ENCODE measurements at places on chromosomes 12 and 14. TPM values are rescaled to one million over a fixed set of nuclear protein-coding genes. Genes with fewer than 3 reads are reported as not detected.

DNA sequence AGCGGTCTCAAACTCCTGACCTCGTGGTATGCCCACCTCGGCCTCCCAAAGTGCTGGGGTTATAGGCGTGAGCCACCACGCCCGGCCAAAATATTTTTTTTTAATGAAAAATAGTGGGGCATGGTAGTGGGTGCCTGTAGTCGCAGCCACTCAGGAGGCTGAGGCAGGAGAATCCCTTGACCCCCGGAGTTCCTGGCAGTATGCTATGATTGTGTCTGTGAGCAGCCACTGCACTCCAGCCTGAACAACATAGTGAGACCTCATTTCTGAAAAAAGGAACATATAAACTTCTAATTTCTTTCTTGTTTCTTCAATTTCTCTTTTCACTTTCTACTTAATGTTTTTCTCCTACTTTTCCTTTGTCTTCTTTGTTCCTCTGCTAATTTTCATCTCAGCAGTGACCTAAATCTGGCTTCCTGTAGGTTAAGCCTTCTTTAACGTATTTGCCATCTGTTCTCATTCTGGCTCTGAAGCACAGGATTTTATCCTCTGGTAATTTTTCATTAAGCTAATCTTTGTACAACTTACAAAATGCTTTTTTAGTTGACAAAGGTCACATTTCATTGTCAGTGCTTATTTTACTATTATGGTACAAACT is 4.5 kb upstream of the RPGRIP1 start:
- peaks cover 6% of the 10 kb centered on the region for H3K4me1 ChIP-seq
- H3K27ac ChIP-seq: no peak overlapping the region
- H3K36me3 ChIP-seq: no peaks in the 10 kb centered on the region
- DNase-seq: no peak
- H3K4me3 ChIP-seq: no peak overlapping the region
- H3K27me3 ChIP-seq: no peaks in the 10 kb centered on the region

GRCh38 chr12:122651520-122652224 is 51.5 kb downstream of the HCAR2 start:
- DNase-seq: no peak
- no peaks in the 10 kb centered on the region for H3K4me1 ChIP-seq
- H3K4me3 ChIP-seq: no peak overlapping the region
- H3K27ac ChIP-seq: no peak overlapping the region
- no peaks in the 10 kb centered on the region for H3K36me3 ChIP-seq

DNA sequence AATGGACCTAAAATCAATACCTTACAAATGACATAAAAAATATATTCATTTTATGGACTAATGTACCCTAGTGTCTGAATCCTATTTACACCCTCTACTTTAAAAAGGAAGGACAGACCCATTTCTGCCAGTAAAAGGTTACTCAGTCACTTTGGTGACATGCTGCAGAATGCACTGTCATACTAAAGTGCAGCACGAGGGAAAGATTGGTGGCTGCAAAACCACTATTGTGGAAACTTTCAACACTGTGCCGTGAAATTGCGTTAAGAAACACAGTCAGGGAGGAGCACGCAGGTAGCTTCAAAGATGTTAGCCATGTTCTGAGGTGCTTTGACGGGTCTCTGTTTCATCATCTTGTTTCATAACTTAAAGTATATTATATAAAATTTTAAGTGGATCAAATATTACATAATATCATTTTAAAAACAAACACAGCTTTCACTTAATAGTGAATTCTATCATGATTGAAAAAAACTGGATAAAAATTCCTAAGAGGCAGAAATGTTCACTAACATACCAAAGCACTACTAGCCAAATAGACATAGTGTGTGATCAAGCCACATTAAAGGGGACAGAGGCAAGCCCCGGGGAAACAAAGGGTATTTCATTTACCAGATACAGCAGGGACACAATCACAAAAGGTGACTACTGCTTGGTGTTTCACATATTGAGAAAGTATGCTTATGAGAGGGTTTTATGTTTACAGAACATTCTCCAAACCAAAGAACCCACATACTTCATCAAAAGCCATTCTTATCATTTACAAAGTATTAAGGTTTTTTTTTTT is 330.8 kb upstream of the SOX5 start:
- H3K4me1 ChIP-seq: no peaks in the 10 kb centered on the region
- no peaks in the 10 kb centered on the region for H3K27me3 ChIP-seq
- no peak overlapping the region for H3K27ac ChIP-seq

- no peak overlapping the region for H3K4me3 ChIP-seq
- no peaks in the 10 kb centered on the region for H3K27me3 ChIP-seq
- H3K27ac ChIP-seq: no peak overlapping the region
- H3K4me1 ChIP-seq: peaks cover 10% of the 10 kb centered on the region
Measured at GRCh38 chr14:75223664-75224154, 47.3 kb upstream of the TMED10 start.

- no peak for DNase-seq
- peaks cover 47% of the 10 kb centered on the region for H3K36me3 ChIP-seq
- H3K4me1 ChIP-seq: no peaks in the 10 kb centered on the region
- H3K27me3 ChIP-seq: no peaks in the 10 kb centered on the region
Measured at GRCh38 chr12:22494319-22494718, 50.0 kb downstream of the C2CD5 start.

DNA sequence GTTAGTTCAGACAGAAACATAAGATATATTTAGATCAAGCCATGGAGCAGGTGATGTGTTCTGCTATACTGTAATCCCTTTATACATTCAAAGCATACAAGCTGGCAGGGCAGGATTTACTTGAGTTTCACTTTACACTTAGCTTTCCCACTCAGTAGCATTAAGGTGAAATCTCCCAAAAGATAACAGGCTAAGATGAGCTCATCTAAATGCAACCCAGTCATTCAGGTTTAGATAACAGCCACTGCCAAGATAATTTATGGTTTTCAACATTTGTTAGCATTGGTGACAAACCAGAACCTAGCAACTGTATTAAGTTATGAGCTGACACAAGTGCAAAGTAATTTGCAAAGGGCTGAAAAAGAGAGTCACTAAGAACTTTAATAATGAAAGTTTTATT is 925.1 kb upstream of the ATXN7L3B start:
- no peak overlapping the region for H3K4me3 ChIP-seq
- H3K36me3 ChIP-seq: no peaks in the 10 kb centered on the region
- no peaks in the 10 kb centered on the region for H3K27me3 ChIP-seq
- no peak for DNase-seq
- no peak overlapping the region for H3K27ac ChIP-seq

- no peak overlapping the region for H3K4me3 ChIP-seq
- H3K36me3 ChIP-seq: peaks cover 48% of the 10 kb centered on the region
- no peak overlapping the region for H3K27ac ChIP-seq
- no peaks in the 10 kb centered on the region for H3K27me3 ChIP-seq
Measured at GRCh38 chr14:92026548-92027190, 13.2 kb downstream of the TRIP11 start.

CCDC196 gene
- not detected for total RNA-seq

TMPRSS12 gene
- not detected for total RNA-seq

TCL1A gene
- total RNA-seq: not detected

MEG3 gene
- total RNA-seq: not detected

ARHGAP9 gene
- 354 TPM for total RNA-seq

KLRK1 gene
- total RNA-seq: 1.0 TPM
